NK-92 treated with Interleukin-12 subunit alpha and Interleukin-12 subunit beta, amount 100 ng/mL, for 24 hours (cell line): ENCODE measurements at places on chromosomes 11 and 22.

GRCh38 chr11:33774736-33775466, 581 bp upstream of the FBXO3 start:
- DNase-seq: no peak

- peak; percentile 61 for DNase-seq
These were observed 30.3 kb upstream of the NECTIN1 start for GRCh38 chr11:119759324-119759723.

DNA sequence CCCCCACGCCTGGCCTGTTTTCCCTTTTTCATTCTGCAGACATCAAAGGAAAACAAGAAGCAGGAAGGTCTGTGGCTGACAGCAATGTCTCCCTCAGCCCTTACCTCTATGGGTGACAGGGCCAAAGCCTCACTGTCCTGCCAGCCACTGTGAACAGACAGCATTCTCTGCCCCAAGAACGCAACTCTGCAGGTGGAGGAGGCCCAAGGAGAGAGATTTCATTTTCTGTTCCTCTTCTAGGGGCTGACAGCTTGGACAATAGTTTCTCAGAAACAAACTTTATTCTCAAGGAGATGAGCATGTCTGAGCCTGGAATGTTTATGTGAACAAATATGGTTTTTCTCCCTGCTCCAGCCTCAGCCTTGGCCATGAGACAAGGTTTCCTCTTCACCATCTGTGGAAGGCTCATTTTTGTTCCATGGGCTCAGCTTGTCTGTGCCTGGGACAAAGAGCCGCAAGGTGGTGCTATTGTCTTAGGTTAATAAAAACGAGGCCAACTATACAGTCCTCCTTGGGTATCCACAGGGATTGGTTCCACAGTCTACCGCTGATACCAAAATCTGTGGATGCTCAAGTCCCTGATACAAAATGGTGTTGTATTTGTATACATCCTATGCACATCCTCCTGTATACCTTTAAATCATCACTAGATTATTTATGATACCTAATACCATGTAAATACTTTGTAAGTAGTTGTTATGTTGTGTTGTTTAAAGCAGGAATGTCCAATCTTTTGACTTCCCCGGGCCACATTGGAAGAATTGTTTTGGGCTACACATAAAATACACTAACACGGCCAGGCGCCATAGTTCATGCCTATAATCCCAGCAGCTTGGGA, 5.8 kb downstream of the PIWIL3 start:
- peak; percentile 8 for DNase-seq

- peak; percentile 76 for DNase-seq
These were observed 3.9 kb downstream of the MYEOV start for GRCh38 chr11:69297787-69298266.

DNA sequence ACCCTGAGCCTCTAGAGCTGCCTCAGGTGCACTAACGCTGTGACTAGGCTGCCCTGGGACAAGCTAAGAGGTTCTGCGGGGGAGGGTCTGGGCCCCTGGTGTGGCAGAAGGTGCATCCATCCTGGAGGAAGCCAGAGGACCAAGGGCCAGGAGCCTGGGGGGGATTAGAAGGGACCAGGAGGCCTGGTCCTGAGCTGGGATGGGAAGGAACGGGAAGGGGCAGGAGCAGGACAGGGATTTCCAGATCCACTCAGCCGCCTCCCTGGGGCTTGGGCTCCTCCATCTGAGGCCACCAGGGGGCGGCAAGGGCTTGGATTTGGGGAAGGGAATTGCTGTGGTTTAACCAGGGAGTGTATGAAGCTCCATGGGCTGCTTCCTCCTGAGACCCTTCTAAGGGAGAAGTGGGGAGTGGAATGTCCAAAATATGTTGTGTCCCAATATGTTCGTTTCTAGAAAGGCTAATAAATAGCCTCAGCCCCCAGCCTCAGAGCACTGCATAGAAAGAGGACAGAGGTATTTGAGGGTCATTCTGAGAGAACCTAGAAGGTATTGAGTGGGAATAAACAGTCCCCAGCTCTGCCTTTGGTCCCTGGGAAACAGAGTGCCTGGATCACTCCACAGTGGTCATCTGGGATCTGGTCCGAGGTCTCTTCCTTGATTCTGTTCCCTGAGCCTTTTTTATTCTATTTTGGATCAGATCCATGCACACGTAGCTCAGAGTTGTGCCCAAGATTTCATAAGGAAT, 17.4 kb upstream of the PRAME start:
- DNase-seq: no peak

DNA sequence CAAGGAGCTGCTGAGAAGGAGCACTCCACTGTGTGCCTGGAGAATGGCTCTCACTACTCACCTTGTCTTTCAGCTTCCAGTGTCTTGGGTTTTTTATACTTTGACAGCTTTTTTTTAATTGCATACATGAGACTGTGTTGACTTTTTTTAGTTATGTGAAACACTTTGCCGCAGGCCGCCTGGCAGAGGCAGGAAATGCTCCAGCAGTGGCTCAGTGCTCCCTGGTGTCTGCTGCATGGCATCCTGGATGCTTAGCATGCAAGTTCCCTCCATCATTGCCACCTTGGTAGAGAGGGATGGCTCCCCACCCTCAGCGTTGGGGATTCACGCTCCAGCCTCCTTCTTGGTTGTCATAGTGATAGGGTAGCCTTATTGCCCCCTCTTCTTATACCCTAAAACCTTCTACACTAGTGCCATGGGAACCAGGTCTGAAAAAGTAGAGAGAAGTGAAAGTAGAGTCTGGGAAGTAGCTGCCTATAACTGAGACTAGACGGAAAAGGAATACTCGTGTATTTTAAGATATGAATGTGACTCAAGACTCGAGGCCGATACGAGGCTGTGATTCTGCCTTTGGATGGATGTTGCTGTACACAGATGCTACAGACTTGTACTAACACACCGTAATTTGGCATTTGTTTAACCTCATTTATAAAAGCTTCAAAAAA, 72.6 kb downstream of the NCAPD3 start:
- DNase-seq: no peak

- no peak for DNase-seq
These were observed 125.6 kb downstream of the APIP start for GRCh38 chr11:34790620-34791019.

GRCh38 chr11:111939836-111940604, 2.9 kb downstream of the DIXDC1 start:
- DNase-seq: no peak

DNA sequence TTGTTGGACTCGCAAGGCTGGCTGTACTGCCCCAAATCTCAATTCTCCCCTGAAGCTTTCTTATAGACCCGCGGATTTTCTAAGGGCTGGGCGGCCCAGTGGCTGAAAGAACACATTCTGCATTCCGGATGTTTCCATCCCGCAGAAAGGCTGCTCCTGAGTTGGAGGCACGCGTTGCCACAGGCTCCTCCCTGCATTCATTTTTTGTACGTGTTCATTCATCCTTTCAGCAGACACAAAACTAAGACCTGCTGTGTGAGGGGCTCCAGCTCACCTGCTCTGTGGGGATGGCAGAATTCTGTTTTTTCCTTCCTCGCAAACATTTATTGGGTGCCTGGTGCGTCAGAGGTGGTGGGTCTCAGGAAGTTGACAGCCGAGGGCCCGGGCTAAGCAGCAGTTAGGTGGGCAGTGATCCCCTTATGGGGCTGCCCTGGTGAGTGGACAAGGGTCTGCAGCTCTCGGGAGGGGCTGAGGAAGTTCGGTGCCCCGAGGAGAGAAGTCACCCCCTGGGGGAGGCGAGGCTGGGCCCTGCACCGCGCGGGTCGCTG, 23.7 kb downstream of the SHANK3 start:
- DNase-seq: no peak

GRCh38 chr11:60589611-60590010, 74.4 kb downstream of the MS4A13 start:
- DNase-seq: no peak
